Uterus (tissue), 4 donors: ENCODE measurements at places on chromosomes 12 and 14. TPM values are rescaled to one million over a fixed set of nuclear protein-coding genes. Genes with fewer than 3 reads are reported as not detected.

DNA sequence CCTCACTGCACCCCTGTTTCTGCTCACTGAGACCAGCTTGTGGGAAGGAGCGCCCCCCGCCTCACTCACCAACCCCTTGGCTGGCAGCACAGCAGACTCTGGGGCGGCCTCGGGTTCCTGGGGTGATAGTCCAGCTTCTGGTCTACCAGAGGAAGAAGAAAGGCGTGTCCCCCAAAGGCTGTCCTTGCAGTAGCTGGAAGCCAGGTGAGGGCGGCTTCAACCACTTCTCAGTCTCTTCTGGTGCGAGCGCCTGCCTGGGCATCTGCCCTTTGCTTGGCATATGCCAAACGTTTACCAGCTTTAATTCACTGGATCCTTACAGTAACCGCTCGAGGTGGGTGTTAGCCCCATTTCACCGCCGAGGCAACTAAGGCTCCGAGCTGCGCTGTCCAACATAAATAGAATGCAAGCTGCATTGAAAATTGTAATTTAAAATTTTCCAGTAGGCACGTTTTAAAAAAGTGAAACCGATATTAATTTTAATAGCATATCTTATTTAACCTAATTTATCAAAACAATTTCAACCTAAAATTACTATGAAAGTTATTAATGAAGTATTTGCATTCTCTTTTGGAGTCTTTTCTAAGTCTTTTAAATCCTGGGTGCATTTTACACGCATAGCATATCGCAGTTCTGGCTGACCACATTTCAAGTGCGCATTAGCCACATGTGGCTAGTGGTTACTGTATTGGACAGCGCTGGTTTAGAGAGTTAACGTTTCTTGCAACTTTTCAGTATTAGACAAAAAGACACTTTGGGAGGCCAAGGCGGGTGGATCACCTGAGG lies 872 bp downstream of the FAM177A1 start:
- peak; percentile 49 for DNase-seq

GRCh38 chr14:25953532-25954139 lies 644.2 kb downstream of the NOVA1 start:
- DNase-seq, result peak; percentile 32

GRCh38 chr14:76998910-76999309 lies 29.6 kb downstream of the IRF2BPL start:
- no peak for DNase-seq

DNA sequence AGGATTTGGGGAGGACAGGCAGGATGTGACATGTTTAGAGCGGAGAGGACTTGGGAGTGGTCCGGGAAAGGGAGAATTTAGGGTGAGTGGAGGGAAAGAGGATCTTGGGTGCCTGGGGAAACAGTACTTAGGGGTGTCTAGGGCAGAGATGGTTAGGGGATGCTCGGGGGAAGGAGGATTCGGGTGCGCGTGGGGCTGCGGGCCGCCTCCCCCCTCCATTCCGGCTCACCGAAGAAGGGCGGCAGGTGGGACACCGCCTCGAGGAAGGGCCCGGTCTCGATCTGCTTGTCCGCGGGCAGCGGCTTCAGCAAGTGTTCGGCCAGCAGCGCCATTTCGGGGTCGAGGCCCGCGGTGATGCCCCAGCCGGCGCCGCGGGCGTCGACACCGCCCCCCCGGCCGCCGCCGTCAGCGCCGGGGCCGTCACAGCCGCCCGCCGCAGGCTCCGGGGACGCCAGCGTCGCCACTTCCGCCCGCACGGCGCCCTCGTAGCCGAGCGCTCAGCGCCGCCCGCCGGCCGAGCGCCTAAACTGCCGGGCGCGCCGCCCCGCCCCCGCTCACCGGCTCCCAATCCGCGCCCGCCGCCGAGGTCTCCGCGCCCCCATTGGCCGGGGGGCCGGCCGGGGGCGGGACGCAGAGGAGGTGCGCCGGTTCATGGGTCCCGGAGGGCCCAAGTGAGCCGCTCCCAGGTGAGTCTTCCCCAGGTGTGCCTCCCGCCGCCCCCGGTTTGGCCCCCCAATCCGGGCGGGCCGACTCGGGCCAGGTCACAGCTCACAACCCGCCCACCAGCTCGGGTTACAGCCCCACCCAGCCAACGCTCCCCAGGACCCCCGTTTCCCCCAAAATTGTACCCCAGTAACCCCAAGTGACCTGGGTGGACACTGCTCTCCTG lies at the start of gene GLTP:
Gene GLTP, minus strand, starts transcription at position 499 of the 889 bp plus-strand sequence. Its CDS starts 167 bp downstream, at position 332.
- DNase-seq, result peak; percentile 87

DNA sequence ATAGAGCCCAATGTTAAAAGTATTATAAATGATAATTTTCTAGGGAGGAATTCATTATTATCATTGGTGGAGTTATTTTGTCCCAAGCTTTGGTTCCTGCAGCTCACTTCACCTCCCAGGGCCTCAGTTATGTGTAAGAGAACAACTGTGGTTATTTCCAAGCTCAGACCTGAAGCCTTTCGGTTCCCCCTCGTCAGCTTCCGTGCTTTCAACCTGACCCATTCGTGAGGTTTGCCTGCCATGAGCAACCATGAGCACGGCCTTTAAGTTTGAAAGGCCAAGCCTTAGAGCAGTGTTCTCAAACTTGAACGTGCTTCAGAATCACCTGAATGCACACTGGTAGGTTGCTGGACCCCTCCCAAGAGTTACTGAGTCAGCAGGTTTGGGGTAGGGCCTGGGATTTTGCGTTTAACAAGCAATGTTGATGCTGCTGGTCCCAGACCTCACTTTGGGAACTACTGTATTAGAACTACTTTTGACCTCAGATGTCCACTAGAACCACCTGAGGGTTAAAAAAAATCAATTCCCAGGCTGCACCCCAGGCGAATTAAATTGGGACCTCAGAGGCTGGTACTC lies 133.0 kb upstream of the PRMT8 start:
- no peak for DNase-seq

DNA sequence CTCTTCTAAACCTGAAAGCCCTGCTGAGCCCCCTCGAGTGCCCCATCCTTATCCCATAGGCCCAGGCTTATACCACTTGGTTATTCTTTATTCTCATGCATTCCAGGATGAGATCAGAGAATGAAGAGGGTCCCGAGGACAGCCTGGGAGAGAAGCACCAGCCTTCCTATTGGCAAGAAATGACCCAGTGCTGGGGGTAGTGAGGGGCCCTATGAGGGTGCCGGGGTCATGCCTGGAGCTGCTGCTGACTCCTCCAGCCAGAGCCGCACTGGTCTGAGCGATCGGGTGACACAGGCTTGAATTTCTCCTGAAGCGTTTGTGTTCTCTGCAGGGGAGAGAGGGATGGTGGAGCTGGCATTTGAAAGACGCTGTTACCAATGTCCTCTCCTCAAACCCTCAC lies 18.1 kb downstream of the MORN3 start:
- no peak for DNase-seq

DNA sequence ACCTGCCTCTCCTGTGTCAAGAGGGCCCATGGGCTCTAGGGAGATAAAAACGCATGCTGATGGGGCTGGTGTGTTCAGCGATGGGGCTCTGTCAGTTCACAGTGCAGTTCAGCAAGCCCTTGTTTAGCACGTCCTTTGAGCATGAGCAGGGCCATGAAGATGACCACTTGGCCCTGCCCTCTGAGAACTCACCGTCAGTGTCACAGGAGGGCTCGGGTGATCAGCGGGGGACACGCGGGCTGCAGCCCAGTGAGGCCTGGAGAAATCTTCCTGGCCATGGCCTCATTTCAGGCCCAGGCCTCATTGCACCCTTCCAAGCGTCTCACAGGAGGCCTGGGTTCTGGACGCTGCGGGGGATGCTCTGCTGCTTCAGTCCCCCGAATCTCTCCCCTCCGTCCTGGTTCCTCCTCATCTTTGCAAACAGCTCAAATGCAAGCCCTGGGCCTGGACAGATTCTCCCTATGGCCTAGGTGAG lies 181.6 kb downstream of the ADGRD1 start:
- no peak for DNase-seq

DNA sequence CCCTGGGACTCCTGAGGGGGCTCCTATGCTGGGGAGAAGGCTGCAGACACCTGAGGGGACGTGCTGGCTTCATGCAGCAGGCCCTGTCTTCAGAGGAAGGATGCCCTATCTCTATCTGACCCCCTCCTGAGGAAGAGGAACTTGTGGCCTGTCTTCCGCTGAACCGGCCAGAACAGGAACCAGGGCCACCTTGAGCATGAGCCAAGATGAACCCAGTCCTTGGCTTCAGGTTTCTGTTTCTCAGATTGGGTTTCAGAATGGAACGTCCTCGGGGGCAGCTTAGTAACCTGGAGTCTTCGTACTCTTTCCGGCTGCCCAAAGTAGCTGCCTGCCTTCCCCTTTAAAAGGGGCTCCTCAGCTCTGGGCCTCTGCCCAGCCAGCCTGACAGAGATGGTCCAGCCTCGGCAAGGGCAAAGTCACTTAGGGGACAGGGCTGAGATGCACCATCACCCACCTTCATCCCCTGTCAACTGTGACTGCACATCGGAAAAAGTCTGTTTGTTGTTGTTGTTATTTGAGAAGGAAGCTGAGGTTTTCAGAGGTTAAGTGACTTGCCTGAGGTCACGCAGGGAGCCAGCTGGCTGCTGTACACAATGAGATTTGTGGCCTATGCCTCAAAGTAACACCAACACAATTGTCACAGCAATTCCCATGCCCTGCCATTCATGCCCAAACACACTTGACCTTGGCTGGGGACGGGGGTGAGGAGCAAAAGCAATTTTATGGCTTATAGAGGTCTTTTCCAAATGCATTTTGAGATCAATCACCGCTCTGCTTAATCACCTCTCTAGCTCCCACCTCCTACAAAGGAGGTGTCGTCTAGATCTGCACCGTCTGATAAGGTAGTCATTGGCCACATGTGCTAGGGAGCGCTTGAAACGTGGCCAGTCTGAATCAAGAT lies 13.4 kb downstream of the ASB2 start:
- DNase-seq, result no peak

GRCh38 chr12:103832048-103832997 lies 8.7 kb downstream of the NT5DC3 start:
- DNase-seq, result no peak

GRCh38 chr12:127811988-127812387 lies 455.0 kb upstream of the TMEM132C start:
- peak; percentile 54 for DNase-seq

- DNase-seq, result no peak
Measured at GRCh38 chr12:131117438-131118245, 163.9 kb downstream of the ADGRD1 start.

DNA sequence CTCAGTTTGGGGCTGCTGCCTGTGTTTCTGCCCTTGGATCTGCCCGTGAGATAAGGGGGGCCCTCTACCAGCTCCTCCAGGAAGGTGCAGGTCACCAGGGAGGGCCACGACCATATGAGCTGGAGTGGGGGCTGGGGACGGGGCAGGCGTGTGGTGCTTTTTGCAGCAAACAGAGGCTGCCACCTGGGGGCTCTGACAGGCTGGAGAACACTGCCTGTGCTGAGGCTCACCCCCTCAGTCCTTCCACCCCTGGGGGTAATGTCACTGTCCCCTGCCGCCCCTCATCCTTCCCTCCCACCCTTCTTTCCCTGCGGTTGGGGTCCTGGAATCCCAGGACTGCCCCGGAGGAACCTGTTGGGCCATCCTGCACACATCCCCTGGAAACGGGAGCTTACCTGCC lies 3.2 kb downstream of the PLD4 start:
- DNase-seq, result no peak

DNA sequence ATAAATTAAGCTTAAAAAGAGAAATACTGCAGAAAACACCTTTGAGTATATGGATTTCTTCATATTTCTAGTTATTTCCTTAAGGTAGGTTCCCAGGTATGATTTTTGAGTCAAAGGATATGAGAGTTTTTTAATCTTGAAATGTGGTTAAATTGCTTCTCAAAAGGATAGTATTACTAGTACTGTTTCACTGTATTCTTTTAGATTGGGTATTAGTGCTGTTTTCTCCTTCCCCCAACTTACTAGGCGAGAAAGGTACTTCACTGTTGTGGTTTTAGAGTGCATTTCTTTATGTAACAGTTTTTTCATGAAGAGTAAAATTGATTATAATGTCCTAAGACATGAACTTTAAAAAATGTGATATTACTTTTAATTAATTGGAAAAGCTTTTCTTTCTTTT lies 13.5 kb downstream of the FRS2 start:
- DNase-seq, result no peak

DNA sequence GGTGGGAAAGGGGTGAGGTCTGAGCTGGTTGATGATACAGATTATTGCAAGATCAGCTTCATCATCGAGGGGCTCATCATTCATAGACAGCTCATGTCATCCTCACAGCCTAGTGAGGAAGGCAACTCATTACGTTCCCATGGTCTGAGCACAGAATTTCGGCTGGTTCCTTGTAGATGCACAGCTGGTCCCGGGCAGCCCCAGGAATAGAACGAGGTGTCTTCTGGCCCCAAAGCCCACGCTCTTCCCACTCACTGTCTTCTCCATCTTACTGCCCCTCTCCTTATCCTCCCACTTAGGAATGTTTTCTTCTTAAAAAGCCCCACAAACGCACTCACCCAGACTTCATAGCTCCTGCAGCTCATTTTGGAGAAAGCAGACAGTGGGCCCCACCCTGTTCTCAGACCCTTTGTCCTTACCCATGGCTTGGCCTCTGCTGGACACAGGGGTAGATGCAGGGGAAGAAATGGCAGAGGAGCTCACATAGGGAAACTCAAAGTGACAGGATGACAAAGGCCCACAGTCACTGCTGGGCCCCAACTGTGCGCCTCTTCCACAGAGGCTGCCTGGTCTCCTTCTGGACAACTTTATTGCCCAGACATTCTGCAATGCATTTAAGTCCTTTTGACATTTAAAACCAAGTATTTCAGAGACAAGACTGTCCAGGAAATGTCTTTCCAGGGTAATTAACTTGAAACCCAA lies 162.2 kb downstream of the ADGRD1 start:
- no peak for DNase-seq

DNA sequence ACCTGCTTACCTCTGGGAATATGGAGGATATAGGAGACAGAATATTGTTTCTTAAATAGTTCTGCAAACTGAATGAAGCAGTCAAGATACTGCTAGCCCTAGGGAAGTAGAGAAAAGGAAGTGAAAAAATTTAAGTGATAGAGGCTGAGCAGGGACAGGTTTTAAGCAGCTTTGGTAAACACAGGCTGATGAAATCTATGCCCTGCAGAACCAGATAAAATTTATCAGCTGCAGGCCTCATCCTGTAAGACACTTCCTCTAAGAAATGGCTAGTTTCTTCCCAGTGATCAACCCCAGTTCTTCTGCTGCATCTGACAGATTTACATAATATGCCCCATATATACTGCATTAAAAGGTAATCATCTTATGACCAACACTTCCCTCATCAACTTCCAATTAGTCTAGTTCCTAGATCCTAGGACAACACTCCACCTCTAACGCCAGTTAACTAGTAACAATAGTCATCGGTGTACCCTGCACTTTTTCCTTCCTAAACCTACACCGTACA lies 1.3 kb upstream of the ESYT1 start:
- DNase-seq, result no peak

DNA sequence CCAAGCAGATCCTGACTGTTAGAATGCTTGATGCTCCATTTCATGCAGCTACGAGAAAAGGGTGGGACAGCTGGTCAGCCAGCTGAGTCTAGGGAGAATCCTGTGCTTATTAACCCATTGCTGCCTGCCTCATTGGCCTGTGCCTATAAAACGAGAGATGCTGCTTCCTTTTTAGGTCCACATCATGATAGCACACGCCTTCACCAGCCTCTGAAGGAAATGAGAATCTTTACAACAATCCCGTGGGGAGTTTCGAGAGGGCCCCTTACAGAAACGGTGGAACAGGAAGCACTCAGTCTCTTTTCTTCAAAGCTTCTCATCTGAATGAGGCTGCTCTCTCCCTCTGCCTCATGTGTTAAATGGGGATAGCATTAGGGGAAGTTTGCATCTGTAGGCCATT lies 147.3 kb upstream of the RFLNA start:
- DNase-seq, result no peak

Gene PRH2
- not detected for total RNA-seq

Gene KCNJ8
- 7.1 TPM for total RNA-seq

Gene ERC1
- total RNA-seq, result 106 TPM

Gene VRK1
- 43.0 TPM for total RNA-seq

Gene OAS3
- total RNA-seq, result 11.1 TPM

Gene LBHD2
- not detected for total RNA-seq

Gene OR6C2
- not detected for total RNA-seq

Gene SLC5A8
- total RNA-seq, result not detected

Gene GZMB
- total RNA-seq, result not detected
